T-helper 2 cell treated with Interferon-gamma antibody and Interleukin-4, amounts not matched to agents 5 μg/mL and 100 μg/mL, for 36 hours (primary cell): ENCODE measurements at places on chromosomes 13 and 19.
A peak's percentile ranks its signal among the peaks of the same experiment; 100 is the strongest.

- H3K36me3 ChIP-seq, result no peaks in the 10 kb centered on the region
- H3K4me1 ChIP-seq, result no peaks in the 10 kb centered on the region
- DNase-seq, result no peak
- no peak overlapping the region for H3K27ac ChIP-seq
- H3K4me3 ChIP-seq, result no peak overlapping the region
These were observed 1651.9 kb upstream of the MIR17HG start for GRCh38 chr13:89695343-89696257.

DNA sequence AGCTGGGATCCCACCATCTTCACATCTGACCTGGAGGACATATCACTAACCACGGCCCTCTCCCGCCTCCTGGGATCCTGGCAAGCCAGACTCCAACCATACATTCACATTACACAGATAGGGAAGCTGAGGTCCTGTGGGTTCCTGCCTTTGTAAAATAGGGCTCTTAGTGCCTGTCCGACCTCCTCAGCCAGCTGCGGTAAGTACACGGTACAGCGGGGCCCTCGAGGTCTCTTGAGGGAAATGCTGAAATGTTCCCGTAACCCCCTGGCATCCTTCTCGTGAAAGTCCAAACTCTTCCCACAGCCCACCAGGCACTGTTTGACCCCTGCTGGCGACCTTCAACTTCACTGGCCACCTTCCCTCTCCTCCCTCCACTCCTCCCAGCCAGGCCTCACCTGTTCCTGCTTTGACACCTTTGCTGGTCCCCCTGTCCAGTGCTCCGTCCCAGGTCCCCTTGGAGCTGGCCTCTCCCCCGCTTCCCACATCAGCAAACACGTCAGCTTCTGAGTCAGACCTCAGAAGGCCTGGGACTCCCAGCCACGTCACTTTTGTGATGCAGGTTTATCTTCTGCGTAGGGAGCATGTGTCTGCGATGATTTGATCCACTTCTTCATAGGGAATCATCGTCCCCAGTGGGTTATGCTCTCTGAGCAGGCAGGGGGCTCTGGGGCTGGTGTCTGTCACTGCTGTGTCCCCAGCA lies 8.8 kb upstream of the GNG7 start:
- no peaks in the 10 kb centered on the region for H3K4me1 ChIP-seq
- H3K36me3 ChIP-seq, result peaks cover 4% of the 10 kb centered on the region
- no peak overlapping the region for H3K4me3 ChIP-seq
- no peak overlapping the region for H3K27ac ChIP-seq

GRCh38 chr19:1113030-1113985 lies 9.5 kb downstream of the GPX4 start:
- no peaks in the 10 kb centered on the region for H3K4me1 ChIP-seq
- peaks cover 2% of the 10 kb centered on the region for H3K36me3 ChIP-seq
- no peaks in the 10 kb centered on the region for H3K27me3 ChIP-seq
- H3K27ac ChIP-seq, result no peak overlapping the region
- DNase-seq, result peak; percentile 75

- H3K36me3 ChIP-seq, result peaks cover 3% of the 10 kb centered on the region
- peaks cover 1% of the 10 kb centered on the region for H3K4me1 ChIP-seq
- no peak overlapping the region for H3K4me3 ChIP-seq
- no peak for DNase-seq
- no peak overlapping the region for H3K27ac ChIP-seq
These were observed 11.5 kb downstream of the PPP1R15A start for GRCh38 chr19:48883726-48884125.

- no peaks in the 10 kb centered on the region for H3K27me3 ChIP-seq
- H3K4me3 ChIP-seq, result no peak overlapping the region
- H3K4me1 ChIP-seq, result no peaks in the 10 kb centered on the region
These were observed 49.6 kb upstream of the MED4 start for GRCh38 chr13:48144413-48145035.

GRCh38 chr13:44267980-44268379 lies 105.6 kb upstream of the SERP2 start:
- no peak for DNase-seq
- H3K4me1 ChIP-seq, result no peaks in the 10 kb centered on the region
- no peak overlapping the region for H3K27ac ChIP-seq
- H3K4me3 ChIP-seq, result no peak overlapping the region

DNA sequence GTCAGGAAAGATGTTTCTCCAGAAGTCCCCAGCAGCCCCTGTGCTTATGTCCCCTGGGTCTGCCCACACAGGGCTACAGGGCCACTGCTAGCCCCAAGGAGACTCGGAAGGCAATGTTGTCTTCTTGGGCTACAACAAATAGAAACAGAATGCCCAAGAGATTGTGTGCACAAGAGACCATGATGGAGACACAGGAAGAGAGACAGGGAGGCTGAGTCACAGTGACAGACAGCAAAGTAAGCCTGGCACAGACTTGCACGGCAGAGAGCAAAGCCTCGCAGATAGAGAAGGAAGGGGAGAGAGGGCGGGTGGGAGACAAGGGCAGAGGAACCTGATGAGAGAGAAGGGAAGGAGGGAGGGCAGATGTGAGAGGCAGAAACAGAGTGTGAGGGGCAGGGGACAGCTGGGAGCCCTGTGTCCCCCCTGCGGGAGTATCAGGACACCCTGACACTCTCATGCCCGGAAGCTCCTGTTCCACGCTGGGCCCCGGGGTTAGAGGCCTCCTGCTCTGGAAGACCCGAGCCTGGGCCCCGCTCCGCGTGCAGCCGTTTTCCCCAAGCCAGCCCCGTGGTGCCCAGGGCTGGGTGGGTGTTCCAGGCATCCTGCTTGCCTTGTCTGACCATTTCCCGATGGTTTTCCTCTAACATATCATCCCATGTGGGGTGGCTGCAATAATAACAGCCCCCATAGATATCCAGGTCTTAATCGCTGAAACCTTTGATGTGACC lies 2.7 kb upstream of the PLA2G4C start:
- peaks cover 9% of the 10 kb centered on the region for H3K4me1 ChIP-seq
- no peak overlapping the region for H3K4me3 ChIP-seq
- no peak overlapping the region for H3K27ac ChIP-seq
- H3K36me3 ChIP-seq, result peaks cover 20% of the 10 kb centered on the region
- H3K27me3 ChIP-seq, result no peaks in the 10 kb centered on the region

DNA sequence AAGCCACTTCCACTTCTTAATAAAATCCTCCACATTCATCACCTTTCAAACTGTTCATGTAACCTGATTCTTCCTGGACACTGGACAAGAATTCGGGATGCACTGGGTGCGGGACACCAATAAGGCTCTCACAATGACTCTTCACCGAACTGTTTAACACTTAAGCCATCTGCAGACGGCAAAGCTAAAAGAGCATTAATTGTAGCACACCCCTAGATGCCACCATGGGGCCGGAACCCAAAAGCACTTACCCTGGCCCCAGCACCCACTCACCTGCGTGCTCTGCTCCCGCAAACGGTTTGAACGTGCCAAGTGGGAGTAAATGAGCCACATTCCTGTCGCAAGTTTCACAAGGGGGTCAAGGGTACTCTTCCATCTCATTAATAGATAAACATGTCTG lies 254.3 kb upstream of the PRR20A start:
- no peaks in the 10 kb centered on the region for H3K27me3 ChIP-seq
- DNase-seq, result no peak
- no peaks in the 10 kb centered on the region for H3K4me1 ChIP-seq
- H3K36me3 ChIP-seq, result no peaks in the 10 kb centered on the region
- H3K4me3 ChIP-seq, result no peak overlapping the region

DNA sequence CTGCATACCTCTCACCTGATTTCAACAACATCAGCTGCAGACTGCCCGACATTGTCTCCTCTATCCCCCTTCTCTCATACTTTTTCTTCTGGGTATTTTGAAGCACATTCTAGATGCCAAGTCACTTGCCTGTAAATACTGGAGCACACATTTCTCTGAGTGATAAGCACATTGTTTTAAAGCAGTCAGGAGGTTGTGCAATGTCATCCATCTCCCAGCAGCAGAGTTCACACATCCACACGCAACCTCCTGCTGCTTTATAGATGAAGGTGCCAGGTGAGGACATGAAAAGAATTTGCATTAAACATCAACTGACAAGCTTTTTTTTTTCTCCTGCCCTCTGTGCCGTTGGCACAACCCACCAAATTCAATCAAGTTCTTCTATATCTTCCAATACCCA lies 5.5 kb downstream of the UPK1A start:
- peaks cover 10% of the 10 kb centered on the region for H3K4me1 ChIP-seq
- no peak overlapping the region for H3K27ac ChIP-seq
- no peak for DNase-seq

DNA sequence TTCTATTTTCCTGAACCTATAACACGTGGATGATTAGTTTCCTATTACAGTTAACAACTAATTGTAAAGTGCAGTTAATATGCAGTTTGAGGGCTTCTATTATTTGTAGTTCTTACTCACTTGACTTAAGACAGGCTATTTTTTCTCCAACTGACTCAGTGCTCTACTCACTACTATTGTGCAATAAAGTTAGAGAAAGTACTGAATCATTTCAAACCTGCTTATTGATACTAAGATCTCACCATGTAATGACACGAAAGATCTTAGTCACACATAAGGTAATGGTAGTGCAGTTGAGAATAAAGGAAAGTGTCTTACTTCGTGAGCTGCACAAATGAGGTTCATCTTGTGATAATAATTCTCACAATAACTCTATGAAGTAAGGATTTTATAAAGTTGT lies 22.8 kb upstream of the ITM2B start:
- H3K4me1 ChIP-seq, result peaks cover 5% of the 10 kb centered on the region
- no peak for DNase-seq
- H3K4me3 ChIP-seq, result no peak overlapping the region
- H3K27me3 ChIP-seq, result peaks cover 48% of the 10 kb centered on the region

DNA sequence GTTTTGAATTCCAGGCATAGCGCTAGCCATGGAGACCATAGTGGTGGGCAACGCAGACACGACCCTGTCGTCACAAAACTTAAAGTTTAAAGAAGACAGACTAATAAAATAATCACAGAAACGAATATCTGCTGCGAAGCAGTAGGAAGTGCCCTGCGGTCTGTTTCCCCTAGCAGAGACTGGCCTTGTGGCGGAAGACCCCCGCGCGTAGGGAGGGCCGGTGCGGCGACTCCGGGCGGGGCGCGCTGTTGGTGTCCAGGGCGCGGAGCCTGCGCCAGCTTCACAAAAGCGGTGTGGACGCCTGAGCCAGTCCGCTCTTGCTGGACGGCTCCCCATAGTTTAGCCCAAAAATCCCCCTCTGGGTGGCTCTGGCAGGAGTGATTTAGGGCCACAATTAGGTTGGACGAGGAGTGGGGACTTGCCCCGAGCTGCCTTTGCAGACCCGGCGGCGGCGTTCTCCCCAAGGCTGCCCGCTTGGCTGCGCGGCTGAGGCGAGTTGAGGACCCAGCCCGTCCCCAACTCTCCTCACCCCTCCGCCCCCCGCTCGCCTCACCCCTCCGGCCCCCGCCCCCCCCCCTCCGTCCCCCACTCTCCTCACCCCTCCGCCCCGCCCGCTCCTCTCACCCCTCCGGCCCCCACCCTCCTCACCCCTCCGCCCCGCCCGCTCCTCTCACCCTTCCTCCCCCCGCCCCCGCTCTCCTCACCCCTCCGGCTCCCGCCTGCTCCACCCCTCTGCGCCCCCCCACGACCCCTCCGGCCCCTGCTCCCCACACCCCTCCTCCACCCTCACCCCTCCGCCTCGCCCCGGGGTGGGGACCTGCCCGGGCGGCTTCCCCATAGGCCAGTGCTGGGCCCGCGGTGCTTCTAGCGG lies 14.2 kb upstream of the LATS2 start:
- no peaks in the 10 kb centered on the region for H3K36me3 ChIP-seq
- H3K4me1 ChIP-seq, result peaks cover 21% of the 10 kb centered on the region
- peak overlapping the region; percentile 64 for H3K4me3 ChIP-seq
- DNase-seq, result no peak
- H3K27me3 ChIP-seq, result peaks cover 28% of the 10 kb centered on the region
- peak overlapping the region; percentile 66 for H3K27ac ChIP-seq

DNA sequence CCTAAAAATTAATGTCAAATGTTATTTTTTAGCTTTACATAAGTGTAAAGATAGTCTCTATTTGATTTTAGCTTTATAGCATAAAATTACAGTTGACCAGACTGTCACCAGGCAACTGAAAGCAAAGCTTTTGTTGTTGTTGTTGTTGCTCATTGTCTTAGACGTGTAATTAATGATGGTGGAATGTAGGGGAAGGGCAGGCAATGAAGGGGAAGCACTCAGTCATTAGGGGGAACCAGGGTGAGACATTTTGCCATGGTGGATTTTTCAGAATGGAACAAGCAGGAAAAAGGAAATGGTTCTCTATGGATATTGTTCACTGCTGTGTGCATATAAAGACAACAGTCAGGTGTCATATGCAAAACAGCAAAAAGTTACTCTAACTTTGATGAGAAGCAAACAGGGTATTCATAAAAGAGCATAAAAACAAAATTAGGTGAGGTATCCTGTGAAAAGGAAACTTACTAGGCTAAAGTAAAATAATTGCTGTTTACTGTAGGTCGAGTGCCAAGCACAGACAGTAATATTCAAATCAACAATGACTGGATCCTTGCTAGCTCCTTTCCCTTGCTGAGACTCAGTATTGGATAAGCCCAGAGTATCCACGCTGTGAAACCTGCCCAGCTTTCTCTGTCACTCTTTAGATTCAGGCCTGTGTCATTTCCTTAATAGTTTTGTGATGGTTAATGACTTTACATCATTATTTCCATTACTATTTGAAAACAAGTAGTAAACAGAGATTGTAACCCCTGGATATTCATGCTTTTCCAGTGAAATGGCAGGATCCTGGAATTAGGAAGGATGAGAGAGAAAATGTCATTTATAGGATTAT lies 110.5 kb downstream of the LRCH1 start:
- H3K36me3 ChIP-seq, result peaks cover 1% of the 10 kb centered on the region
- H3K27me3 ChIP-seq, result no peaks in the 10 kb centered on the region
- peaks cover 38% of the 10 kb centered on the region for H3K4me1 ChIP-seq
- DNase-seq, result no peak
- H3K4me3 ChIP-seq, result no peak overlapping the region

DNA sequence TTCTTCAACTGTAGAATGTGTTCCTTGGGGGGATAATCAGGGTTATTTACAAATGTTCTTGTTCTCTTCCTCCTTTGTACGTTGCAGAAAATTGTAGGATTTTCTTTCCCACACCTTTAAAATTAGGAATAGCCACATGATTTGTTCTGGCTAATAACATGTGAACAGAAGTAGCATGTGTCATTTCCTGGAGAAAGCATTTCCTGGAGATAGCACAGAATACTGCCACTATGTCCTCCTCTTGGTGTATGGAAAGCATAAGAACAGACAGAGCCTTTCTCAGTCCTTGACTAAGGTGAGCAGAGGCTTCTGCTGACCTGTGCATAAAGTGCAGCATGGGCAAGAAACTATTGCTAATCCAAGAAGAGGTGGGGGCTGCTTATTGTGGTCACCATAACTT lies 101.8 kb downstream of the FAM216B start:
- H3K4me3 ChIP-seq, result no peak overlapping the region
- H3K27me3 ChIP-seq, result peaks cover 22% of the 10 kb centered on the region
- H3K27ac ChIP-seq, result no peak overlapping the region
- no peak for DNase-seq
- H3K36me3 ChIP-seq, result peaks cover 14% of the 10 kb centered on the region
- H3K4me1 ChIP-seq, result peaks cover 8% of the 10 kb centered on the region

DNA sequence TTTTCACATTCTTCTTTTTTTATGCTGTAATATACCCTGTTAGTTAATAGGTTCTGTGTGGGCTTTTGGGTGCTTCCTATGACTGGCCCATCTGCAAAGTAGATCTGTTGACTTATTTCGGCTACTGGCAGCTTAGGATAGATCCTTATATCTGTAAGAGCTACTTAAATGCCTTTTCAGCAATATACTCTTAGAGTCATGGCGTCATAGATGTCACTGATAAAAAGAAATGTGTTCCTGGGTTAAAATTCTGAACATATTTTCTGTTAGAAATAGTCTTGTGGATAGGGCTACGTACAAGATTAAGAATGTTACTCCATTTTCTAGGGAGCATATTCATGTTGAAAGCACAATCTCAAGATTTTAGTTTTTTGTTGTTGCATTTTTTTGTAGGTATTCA lies 4.7 kb downstream of the AKAP11 start:
- DNase-seq, result no peak
- H3K36me3 ChIP-seq, result peaks cover 29% of the 10 kb centered on the region
- H3K4me3 ChIP-seq, result peak overlapping the region; percentile 30
- no peak overlapping the region for H3K27ac ChIP-seq
